Fibroblast of villous mesenchyme (primary cell): ENCODE measurements at places on chromosomes 16 and 17. TPM values are rescaled to one million over a fixed set of nuclear protein-coding genes. Genes with fewer than 3 reads are reported as not detected.

Gene CIBAR2
- not detected in 2 replicates for total RNA-seq

Gene LRRC3C
- not detected in 2 replicates for total RNA-seq

Gene PRR35
- not detected in 2 replicates for total RNA-seq

Gene SPOP
- 43.5 and 59.2 TPM in 2 replicates for total RNA-seq

Gene VAT1L
- total RNA-seq: 37.6 and 59.3 TPM in 2 replicates
